ENCODE measurements at places on chromosomes 12 and 14. TPM values are rescaled to one million over a fixed set of nuclear protein-coding genes. Genes with fewer than 3 reads are reported as not detected.

ABCD2 gene
- 4.0 TPM for total RNA-seq

TBC1D30 gene
- total RNA-seq: 0.72 TPM

PELI2 gene
- 2.7 TPM for total RNA-seq

KLRC1 gene
- 5.3 TPM for total RNA-seq

HOXC11 gene
- not detected for total RNA-seq

DNA sequence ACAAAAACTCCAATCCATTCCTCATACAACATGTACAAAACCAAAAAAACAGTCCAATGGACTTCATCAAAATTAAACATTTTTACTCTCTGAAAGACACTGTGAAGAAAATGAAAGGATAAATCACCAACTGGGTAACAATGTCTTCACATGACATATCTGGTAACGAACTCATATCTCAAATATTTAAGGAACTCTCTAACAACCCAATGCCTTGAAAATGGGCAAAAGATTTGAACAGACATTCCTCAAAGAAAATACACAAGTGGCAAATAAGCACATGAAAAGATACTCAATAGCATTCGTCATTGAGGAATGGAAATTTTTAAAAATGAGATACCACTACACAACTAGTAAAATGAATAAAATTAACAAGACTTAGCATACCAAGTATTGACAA lies 198.7 kb upstream of the RASSF8 start:
- H3K27ac ChIP-seq: no peak overlapping the region
- no peaks in the 10 kb centered on the region for H3K36me3 ChIP-seq
- H3K4me3 ChIP-seq: no peak overlapping the region
- DNase-seq: no peak
- no peaks in the 10 kb centered on the region for H3K4me1 ChIP-seq

GRCh38 chr12:112855375-112855774 lies 51.4 kb upstream of the OAS1 start:
- H3K27ac ChIP-seq: no peak overlapping the region
- no peak overlapping the region for H3K4me3 ChIP-seq
- no peaks in the 10 kb centered on the region for H3K4me1 ChIP-seq
- DNase-seq: no peak
- no peaks in the 10 kb centered on the region for H3K36me3 ChIP-seq
- H3K27me3 ChIP-seq: peaks cover 18% of the 10 kb centered on the region

DNA sequence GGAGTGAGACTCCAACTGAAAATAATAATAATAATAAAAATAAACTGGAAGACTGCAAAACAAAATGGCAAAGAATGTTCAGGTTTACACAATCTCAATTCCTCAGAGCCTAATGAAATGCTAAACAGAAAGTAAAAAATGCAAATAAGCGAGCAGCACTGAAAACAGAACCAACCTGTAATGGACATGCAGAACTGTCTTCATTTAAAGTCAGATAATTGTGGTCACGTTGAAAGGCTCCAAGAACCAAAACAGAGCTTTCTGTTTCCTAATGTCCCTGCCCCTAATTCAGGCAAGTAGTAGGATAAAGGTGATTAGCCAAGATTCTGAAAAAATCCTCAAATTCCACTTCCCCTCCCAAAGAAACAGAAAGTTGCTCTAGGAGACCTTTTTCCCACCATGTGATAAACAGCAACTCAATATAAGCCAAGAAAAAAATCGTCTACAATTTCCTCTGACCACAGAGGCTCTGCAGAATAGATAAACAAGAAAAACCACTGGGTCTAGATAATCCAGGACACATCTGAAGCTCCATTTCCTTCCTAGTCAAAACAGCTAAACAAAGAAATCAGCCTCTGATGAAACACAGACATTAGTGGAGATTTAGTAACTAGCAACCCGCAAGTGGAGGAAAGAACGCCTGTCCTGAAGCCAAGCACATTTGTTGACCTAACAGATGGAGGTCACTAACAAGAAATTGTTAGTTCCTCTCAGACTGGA lies 3.0 kb downstream of the MIS18BP1 start:
- H3K4me3 ChIP-seq: peak overlapping the region; percentile 39
- H3K36me3 ChIP-seq: peaks cover 14% of the 10 kb centered on the region
- H3K27ac ChIP-seq: no peak overlapping the region
- DNase-seq: no peak
- H3K4me1 ChIP-seq: peaks cover 24% of the 10 kb centered on the region
- no peaks in the 10 kb centered on the region for H3K27me3 ChIP-seq

GRCh38 chr14:55370883-55371455 lies 40.7 kb downstream of the ATG14 start:
- DNase-seq: no peak
- H3K4me3 ChIP-seq: no peak overlapping the region
- H3K27ac ChIP-seq: peak overlapping the region; percentile 63
- H3K36me3 ChIP-seq: peaks cover 43% of the 10 kb centered on the region

DNA sequence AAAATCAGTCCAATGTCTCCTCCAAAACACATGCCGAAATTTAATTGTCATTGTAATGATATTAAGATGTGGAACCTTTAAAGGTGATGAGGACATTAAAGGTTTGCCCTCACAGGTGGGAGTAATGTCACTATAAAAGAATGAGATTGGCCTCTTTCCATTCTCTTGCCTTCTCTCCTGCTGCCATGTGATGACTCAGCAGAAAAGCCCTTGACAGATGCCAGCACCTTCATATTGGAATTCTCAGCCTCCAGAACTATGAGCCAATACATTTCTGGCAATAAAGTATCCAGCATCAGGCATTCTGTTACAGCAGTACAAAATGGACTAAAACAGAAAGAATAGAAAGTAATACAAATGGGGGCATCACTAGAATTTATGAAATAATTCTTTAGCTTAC lies 609.7 kb downstream of the SLC16A7 start:
- no peaks in the 10 kb centered on the region for H3K4me1 ChIP-seq
- H3K27ac ChIP-seq: no peak overlapping the region
- no peak for DNase-seq
- H3K27me3 ChIP-seq: no peaks in the 10 kb centered on the region
- no peaks in the 10 kb centered on the region for H3K36me3 ChIP-seq
- no peak overlapping the region for H3K4me3 ChIP-seq

DNA sequence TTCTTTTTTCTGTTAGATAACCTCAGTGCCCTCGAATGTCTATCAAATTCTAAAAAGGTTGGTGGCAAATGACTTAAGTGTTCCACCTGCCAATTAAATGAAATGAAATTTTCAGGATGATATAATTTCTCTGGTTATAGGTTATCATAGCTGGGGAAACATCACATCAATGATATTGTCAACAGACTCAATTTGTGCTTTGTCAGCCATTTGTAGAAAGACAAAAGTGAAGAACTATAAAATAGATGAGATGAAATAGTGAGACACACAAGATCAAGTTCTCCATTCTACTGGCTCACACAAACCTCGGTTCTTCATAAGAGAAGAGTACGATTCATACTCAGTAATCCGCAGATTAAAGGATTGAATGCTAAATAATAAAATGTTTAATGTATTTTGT lies 1443.2 kb upstream of the FLRT2 start:
- no peaks in the 10 kb centered on the region for H3K36me3 ChIP-seq
- DNase-seq: no peak
- no peaks in the 10 kb centered on the region for H3K27me3 ChIP-seq
- no peaks in the 10 kb centered on the region for H3K4me1 ChIP-seq

DNA sequence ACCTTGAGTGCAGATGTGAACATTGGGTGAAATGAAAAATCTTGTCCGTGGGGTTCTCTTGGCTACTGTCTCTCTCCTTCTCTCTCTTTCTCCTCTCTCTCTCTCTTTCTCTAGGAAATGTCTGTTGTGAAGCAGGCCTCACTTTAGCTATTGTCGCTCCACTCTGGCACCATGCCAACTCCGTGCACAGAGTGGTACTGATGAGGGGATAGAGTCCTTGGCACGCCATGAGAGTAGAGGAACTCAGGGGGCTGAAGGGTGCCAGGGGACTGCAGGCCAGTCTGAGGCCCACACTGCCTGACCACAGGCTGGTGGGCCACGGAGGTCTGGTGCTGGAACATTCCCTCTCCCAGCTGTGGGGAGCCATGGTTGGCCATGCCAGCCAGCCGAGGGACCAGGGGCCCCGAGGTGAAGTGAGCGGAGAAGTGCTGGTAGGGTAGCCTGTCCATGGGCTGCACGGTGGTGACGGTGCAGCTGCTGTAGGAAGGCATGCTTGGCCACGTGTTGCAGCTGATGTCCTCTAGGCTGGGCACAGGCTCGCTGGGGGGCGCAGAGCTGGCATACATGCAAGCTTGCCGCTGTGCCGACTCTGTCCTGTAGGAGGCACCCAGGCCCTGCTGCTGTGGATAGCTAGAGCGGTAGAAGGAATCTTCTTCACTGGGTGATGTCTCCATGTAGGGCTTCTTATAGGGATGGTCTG lies 50.4 kb downstream of the TBX5 start:
- no peak overlapping the region for H3K4me3 ChIP-seq
- peak; percentile 8 for DNase-seq
- H3K27ac ChIP-seq: no peak overlapping the region
- no peaks in the 10 kb centered on the region for H3K36me3 ChIP-seq
- no peaks in the 10 kb centered on the region for H3K4me1 ChIP-seq

DNA sequence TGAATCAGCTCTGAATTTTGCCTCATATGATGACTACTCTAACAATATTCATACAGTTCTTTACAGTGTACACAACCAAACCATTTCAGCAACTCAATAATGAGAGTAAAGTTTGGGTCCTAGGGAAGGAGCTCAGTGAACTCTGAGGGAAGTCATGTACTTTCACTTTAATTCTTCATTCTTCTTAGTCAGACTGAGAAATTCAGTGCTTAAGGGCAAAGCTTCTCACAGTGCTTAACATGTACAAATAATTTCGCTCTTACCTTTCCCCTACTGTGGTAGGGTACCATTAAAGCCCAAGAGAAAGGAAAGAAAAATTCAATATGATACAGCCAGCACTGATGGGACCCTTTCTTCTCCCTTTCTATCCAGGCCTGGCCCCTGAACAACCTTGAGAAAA lies 435.0 kb downstream of the NELL2 start:
- peaks cover 7% of the 10 kb centered on the region for H3K27me3 ChIP-seq
- no peak overlapping the region for H3K27ac ChIP-seq
- H3K4me3 ChIP-seq: no peak overlapping the region
- no peak for DNase-seq

DNA sequence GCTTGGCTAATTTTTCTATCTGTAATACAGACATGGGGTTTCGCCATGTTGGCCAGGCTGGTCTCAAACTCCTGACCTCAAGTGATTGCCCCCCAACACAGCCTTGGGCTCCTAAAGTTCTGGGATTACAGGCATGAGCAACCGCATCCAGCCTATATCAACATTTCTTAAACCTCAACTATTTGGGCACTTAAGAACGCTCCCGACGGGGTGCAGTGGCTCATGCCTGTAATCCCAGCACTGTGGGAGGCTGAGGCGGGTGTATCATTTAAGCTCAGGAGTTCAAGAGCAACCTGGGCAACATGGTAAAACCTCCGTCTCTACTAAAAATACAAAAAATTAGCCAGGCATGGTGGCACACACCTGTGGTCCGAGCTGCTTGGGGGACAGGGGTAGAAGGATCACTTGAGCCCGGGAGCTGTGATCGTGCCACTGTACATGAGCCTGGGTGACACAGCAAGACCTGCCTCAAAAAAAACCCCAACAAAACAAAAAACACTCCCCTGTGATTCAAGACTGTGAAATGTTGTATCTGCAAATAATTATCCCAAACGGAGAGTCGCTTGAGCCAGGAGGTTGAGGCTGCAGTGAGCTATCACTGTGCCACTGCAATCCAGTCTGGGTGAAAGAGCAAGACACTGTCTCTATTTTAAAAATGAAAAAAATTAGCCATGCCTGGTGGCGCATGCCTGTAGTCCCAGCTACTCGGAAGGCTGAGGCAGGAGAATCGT lies 21.5 kb downstream of the PPTC7 start:
- no peak for DNase-seq
- H3K4me3 ChIP-seq: peak overlapping the region; percentile 30
- H3K4me1 ChIP-seq: peaks cover 65% of the 10 kb centered on the region

Measured in activated CD8-positive, alpha-beta T cell treated with anti-CD3 and anti-CD28 coated beads for 36 hours (primary cell).